ENCODE measurements at places on chromosomes 3 and 15. TPM values are rescaled to one million over a fixed set of nuclear protein-coding genes. Genes with fewer than 3 reads are reported as not detected.

The RBP2 gene
- not detected for total RNA-seq

The WNT5A gene
- 338 TPM for total RNA-seq

The OR5K2 gene
- total RNA-seq, result not detected

The CD96 gene
- total RNA-seq, result not detected

The SPTSSB gene
- not detected for total RNA-seq

The GABRG3 gene
- total RNA-seq, result not detected

The PLS1 gene
- total RNA-seq, result 1.7 TPM

The MFSD1 gene
- total RNA-seq, result 64.0 TPM

The TMOD3 gene
- total RNA-seq, result 64.4 TPM

The PATL2 gene
- not detected for total RNA-seq

The ROPN1 gene
- not detected for total RNA-seq

The SCN5A gene
- not detected for total RNA-seq

The PBRM1 gene
- 48.9 TPM for total RNA-seq

The CIP2A gene
- 28.0 TPM for total RNA-seq

The PLSCR4 gene
- total RNA-seq, result 9.2 TPM

The CACNA2D2 gene
- total RNA-seq, result not detected

The RETNLB gene
- total RNA-seq, result not detected
